ENCODE measurements at places on chromosomes 2 and 18. TPM values are rescaled to one million over a fixed set of nuclear protein-coding genes. Genes with fewer than 3 reads are reported as not detected.

The CHRNG gene
- not detected for total RNA-seq

The CCDC74B gene
- total RNA-seq, result 1.6 TPM

GRCh38 chr2:159803235-159803962, 5.4 kb upstream of the CD302 start:
- DNase-seq, result no peak

- peak; percentile 76 for DNase-seq
Measured at GRCh38 chr18:77140439-77141109, 8.0 kb upstream of the MBP start.

DNA sequence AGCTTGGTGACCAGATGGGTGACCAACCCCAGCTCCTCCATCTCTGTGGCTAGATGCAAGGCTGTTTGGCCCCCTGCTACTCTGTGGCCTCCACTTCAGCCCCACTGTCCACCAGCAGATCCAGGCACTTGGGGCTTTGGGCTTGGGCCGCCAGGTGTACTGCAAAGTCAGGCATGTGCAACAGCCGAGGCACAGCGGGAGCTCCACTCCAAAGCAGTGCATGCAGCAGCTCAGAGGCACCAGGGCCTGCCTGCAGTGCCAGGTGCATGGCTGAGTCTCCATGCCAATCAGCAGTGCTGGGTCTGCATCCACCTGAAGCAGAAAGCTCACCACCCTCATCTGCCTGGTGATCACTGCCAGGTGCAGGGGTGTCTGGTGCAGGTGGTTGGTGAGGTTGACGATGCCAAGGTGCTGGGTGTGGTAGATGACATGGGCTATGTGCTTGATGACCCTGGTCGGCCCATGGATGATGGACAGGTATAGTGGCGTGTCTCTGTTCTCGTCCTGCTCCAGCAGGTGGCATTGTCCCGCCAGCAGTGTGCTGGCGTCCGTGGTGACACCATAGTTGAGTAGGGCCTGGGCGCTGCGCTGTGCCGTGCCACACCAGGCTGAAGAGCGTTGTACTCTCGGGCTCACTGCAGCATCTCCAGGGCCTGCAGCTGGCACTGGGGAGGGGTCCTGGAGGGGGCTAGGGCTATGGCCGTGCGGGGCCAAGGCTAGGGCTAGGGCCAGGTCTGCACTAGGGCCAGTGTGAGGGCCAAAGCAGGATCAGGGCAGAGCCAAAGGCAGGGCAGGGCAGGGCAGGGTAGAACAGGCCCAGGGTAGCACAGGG, 1.0 kb upstream of the ANKRD62 start:
- no peak for DNase-seq

- DNase-seq, result no peak
Measured at GRCh38 chr2:63059793-63060471, 9.3 kb downstream of the OTX1 start.

GRCh38 chr2:109137616-109138015, 8.6 kb downstream of the SH3RF3 start:
- DNase-seq, result no peak

GRCh38 chr2:115939902-115940301, 1497.5 kb downstream of the DPP10 start:
- DNase-seq, result no peak

GRCh38 chr2:58387701-58388100, 146.6 kb upstream of the FANCL start:
- DNase-seq, result no peak
